ENCODE measurements at places on chromosomes 7 and 10.

GRCh38 chr7:47088329-47089067, 493.4 kb downstream of the TNS3 start:
- DNase-seq, result peak; percentile 18

DNA sequence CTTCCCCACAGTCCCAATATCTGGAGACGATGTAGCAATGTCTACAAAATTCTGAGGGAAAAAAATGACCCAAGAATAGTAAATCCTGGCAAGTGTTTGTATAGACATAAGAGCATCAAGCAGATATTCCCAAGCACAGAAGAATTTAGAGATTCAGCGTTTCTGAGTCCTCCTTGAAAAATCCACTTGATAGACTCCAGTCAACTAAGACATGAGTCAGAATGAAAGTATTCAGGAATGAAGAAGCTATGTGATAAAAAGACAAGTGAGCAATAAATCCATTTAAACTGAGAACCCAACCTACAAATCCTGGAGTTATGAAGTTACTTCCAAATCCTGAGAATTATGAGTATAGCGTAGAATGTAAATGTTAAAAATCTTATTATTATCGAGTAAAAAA, 86.1 kb upstream of the NPY start:
- DNase-seq, result no peak

DNA sequence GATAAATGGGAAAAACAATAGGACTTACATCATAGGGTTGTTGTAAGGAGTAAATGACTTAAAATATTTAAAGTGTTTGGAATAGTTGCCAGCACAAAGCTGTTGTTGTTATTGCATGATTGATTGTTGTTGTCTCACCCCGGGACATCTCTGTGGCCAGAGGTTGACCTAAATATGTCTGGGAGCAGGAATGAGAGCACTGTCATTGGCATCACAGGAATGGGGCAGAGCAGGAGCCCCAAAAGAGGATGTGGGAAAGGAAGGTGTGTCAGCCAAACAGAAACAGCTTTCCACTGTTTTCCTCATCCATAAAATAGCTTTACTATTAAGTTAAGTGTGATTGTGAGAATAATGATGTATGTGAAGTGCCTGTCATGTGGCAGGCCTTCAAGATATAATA, 121.6 kb downstream of the TMEM168 start:
- no peak for DNase-seq

GRCh38 chr7:29385214-29385814, 178.3 kb upstream of the PRR15 start:
- DNase-seq, result no peak

DNA sequence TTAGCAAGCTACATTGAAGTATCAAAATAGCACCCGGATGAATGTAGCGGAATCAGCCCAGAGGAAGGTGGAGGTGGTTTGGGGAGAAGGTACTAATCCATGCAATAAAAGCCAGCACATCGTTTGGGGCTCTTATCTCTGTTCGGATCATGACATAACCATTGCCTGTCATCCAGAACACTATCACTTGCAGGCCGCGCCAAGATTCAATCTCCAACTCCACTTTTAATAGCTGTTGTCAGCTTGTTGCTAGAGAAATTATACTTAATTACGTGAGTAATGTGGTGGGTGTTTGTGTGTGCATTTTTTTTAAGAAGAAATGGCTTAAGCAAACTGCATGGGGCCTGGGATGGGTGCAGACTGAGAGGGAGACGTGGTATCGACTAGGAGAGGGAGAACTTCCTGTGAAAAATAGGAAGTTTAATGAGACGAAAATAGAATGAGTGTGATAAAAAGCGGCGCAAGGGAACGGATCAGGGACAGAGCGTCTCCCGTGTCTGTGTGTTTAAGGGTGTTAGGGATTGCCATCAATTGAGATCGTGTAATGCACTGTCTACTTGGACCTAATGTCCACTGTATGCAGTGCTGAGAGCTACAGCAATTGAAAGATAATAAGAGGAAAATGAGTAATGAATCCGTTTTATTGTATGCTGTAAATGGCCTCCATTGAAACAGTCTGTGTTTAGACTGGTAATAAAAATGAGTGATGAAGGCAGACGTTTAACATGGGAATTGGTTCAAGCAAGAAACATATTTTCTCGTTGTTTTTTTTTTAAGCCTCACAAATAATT, 27.6 kb upstream of the SFMBT2 start:
- no peak for DNase-seq

DNA sequence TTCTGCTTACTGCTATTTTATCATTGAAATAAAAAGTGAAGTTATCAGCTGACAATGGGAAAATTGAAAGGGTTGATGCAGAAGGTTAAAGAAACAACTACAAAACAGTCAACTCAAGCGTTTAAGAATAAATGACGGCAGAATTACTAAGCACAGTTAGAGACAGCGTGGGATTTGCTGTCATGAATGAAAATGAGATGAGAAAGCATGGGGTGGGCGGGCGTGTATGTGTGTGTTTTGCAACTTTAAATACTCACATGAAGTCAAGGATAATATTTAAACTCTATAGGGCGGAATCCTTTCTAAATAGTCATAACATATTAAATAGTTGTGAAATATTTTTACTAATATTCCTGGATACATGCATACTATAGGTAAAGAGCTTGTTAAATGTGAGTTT, 450.8 kb downstream of the ETV1 start:
- DNase-seq, result no peak

- DNase-seq, result no peak
These were observed 335.9 kb downstream of the WDR37 start for GRCh38 chr10:1392127-1392526.

DNA sequence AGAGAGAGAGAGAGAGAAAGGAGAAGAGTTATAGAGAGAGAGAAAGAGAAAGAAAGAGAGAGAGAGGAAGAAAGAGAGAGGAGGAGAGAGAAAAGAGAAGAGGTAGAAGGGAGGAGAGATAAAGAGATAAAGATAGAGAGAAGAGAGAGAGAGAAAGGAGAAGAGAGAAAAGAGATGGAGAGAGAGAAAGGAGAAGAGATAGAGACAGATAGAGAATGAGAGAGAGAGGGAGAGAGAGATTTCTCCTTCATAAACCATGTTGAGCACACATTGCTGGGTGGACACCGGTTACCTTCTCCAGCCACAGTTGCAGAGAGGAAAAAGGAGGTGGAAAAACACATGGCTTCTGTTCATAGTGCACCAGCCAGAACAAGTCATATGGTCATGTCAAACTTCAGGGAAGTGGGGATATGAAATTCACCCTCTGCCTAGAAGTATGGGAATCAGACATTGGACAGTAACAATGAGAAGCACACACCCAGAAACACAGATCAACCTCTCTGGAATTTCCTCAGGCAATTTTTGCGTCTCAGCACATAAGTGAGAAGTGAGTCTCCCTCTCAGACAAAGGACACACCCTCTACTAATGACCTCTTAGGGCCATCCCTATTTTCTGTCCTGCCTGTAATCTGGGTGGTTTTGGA, 172.5 kb upstream of the SVIL start:
- DNase-seq, result no peak

DNA sequence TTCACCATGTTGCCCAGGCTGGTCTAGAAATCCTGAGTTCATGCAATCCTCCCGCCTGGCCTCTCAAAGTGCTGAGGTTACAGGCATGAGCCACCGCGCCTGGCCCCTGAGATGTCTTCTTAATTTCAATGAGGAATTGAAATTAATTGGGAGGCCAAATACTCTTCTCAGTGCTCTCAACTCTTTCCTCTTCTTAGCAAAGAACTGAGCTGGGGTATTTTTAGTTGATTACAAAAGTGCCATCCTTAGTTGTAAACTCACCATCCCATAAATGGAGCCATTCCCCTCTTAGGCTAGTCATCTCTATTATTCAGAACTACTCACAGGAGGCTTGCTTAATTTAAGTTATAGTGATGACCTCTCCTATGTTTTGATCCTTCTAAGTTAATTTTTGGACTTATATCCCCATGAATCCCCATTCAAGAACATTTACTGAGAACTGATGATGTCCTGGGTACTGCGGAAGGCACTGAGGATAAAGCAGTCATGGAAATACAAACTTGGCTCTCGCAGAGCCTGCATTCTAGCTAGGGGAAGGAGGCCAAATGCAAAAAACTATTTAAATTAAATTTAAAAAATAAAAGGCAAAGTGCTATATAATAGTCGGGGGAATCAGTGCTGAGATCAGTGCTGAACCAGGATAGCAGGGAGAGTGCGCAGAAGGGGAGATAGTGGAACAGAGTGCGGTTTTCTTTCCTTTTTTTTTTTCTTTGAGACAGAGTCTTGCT, 145.3 kb downstream of the SFMBT2 start:
- DNase-seq, result no peak

DNA sequence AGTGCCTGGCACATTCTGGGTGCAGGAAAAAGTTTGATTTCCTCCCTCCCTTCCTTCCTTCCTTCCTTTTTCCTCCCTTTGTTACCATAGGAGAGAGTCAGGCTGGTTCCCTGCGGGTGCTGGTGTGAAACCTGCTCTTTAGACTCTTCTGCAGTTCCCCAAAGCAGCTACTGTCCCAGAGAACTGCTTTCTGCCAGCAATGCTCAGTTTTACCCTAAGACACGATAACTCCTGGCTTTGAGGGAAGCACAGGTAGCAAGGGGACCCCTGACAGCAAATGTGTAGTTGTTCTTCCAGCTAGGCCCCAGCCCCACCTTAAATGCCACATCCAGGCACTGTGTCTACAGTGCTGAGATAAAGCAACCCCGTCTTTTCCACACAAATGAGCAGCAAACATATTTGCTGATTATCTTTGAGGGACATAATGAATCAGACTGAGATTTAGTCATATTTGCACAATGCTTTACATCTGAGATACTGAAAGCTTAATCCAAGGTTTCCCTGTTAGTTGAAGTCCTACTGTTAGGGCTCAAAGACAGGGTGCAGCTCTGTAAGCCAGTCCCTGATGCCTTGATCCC, 55.5 kb downstream of the MET start:
- no peak for DNase-seq

- no peak for DNase-seq
These were observed 5.6 kb downstream of the SNX13 start for GRCh38 chr7:17934612-17935240.

DNA sequence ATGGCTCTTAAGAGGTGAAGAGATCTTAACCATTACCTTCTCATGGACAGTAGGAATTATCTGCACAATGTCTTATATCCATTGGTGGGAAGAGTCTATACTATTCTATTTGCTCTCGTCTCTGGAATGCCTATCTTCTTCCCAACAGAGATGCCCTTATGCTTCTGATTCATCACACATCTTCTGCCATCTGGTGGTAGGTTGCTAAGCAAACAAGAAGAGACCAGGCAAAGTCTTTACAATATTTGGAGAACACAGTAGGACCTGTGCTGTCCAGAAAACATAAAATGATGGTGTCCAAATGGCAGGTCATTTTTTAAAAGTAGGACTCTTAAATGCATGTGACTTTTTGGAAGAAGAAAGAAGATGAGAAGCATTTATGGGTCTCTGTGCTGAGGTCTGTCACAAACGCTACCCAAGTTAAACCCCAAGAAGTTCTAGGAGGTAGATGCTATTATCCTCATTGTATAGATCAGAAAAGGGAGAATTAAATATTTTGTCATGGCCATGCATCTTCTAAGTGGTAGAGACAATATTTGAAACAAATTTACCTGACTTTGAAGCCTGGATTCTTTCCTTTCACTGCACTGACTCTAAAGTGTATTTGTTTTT, 67.8 kb upstream of the NXPH1 start:
- no peak for DNase-seq

DNA sequence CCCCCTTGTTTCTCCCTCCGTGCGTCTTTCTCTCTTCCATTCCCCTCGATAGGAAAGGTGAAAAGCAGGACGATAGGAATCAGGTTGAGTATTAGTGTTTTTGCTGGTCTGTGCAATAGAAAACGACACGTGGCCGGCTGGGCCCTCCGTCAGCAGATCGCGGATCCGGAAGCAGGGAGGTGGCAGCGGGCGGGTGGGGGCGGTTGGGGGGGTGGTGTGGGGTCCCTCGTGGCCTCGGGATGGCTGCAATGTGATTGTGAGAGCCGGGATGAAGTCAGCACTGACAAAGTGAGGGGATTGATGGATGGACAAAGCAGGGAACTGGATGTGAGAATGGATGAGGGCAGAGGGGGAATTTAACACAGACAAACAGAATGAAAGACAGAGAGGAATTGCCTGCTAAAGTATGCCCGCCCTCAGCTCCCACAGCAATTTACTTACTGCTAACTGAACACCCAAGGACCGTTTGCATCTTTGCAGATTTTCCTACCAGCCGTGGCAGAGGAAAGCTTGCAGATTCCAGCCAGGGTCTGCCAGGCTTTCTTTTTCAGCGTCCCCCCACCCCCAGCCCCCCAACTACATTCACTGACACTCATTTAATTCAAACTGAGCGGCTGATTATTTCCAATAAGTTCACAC, 280.9 kb downstream of the LRMDA start:
- DNase-seq, result no peak

GRCh38 chr7:83852136-83852535, 203.2 kb upstream of the SEMA3E start:
- no peak for DNase-seq

GRCh38 chr10:87608756-87609155, 50.9 kb upstream of the PAPSS2 start:
- no peak for DNase-seq

DNA sequence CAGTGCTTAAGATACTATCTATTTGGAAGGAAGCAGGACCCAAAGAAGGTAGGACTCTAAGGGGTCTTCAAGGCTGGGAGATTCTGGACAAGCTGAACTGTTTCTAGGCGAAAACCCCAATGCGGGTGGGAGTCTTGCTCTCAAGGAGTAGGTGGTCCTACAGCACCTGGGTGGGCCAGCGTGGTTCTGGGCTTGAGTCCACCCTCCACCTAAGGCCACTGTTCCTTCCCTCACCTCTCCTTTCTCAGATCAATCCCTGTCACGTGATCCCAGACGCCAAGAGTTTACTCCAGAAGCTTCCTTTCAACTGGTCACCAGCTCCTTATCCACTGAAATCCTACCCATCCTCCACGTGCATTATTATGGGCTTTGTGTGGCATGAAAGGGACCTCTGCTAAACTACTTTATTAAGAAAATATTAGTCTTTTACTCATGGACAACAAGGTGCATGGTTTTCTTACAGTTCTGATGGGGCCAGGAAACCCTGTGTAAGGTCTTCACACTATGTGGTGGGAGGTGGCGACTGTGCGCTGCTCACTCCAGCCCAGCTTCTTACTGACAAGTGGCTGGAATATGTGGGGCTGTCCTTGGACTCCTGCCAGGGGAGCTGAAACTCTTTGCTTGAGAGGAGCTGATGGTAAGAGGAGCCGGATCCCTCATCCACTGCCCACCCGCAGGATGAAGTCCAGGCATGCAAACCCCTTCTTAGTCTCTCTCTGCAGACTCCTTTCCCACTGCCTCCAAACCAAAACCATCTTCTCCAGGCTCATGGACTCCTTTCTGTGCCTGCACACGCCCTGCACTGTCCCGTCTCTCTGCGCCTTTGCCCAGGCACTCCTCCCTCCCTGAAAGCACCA, 1.6 kb downstream of the ZNF746 start:
- no peak for DNase-seq

- no peak for DNase-seq
These were observed 39.6 kb upstream of the DNAJB6 start for GRCh38 chr7:157297185-157297584.
